DMS79 treated with DMSO at 0.1 percent for 48 hours (cell line): ENCODE measurements at places on chromosomes 11 and 22.
A peak's percentile ranks its signal among the peaks of the same experiment; 100 is the strongest.

GRCh38 chr22:32761251-32761903, 40.1 kb upstream of the TIMP3 start:
- no peak for DNase-seq

- no peak for DNase-seq
Measured at GRCh38 chr22:31646186-31647019, 15.6 kb downstream of the PISD start.

DNA sequence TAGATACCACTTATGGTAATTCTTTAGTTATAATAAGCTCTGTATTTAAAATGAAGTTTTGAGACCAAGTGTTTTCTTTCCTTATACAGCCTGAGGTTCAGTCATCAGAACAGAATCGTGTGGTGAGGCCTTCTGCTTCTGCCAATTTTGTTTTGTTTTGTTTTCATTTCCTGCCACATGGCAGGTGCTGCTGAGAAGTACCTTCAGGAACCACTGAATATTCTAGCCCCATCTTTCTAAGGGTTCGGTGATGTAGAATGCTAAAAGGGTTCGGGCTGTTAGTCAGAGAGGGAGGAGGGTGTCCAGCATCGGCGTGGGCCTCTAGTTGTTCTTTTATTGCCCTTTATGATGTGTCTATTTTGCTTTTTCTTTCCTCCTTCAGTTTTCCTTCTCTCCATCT, 25.8 kb downstream of the TNRC6B start:
- peak; percentile 2 for DNase-seq

DNA sequence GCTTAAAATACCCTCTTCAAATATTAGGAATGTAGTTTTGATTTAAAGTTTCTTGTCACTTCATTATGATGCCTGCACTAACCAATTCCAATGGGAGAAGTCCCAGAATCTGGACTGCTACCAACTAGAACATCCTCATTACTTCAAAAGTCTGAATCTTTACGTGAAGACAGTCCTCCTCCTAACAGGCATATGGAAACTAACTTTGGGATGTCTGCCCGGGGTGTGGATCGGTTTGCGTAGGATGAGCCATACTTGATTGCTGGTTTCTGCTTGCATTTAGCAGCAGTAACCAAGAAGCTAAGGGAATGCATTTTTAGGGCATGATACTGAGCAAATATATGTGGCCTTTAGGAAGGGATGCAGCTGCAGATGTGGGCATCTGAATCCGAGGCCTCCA, 177.1 kb downstream of the LRRC4C start:
- DNase-seq = no peak

DNA sequence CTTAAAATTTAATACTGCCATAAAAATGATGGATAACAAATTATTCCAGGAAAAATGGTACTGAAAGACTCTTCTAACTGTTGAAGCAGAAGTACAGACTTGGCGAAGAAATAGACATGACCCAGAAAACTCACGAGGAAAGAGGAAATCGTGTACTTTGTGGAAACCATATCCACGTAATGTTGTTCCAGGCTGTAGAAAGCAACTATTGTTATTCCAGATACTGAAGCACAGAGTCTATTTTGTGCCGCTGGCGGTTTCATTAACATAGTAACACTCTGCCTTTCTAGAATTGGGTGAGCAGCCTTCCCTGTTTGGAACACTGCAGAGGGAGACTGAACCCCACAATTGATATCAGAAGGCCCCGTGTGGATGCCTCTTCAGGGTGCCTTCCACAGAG, 310.6 kb downstream of the TBC1D22A start:
- no peak for DNase-seq

DNA sequence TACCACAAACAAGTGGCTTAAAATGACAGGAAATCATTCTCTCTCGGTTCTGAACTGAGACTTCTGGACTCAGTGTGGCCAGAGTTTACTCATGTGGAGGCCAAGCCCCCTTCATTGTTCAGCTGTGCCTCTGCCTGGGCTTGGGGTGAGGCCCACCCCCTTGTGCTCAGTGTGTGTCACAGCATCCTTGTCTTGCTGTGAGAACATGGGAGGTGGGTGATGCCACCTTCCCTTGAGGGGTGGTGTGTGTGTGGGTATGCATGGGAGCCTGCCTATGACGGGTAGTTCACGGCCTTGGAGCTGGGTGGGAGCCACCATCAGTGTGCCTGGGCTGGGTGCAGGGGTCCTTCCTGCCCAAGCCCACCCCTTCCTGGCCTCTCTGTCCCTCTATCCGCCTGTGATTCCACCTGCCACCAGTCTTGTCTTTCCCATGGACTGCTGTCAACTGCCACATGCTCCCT, 101.7 kb downstream of the MORC2 start:
- no peak for DNase-seq

- peak; percentile 42 for DNase-seq
Measured at GRCh38 chr11:65593518-65594414, 1.8 kb downstream of the KCNK7 start.

DNA sequence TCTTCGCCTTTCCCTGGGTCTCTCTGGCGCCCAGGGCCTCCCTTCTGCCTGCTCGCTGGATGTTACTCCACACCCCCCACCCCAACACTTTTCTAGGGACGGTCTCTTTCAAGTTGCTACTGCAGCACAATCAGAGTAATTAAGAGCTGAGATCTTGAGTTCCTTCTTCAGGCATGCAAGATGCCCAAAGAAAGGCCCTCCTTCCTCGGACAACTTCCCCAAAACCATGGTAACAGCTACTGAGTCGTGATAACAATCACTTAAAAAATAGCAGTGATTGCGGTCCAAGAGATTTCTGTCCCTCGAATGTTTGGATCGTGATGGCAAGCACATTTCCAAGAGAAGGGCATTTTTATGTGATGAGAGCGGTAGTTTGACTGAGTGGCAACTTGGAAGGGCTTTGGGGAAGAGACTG, 638 bp upstream of the TENM4 start:
- DNase-seq = no peak

GRCh38 chr11:74707602-74708510, 23.4 kb downstream of the CHRDL2 start:
- DNase-seq = no peak

GRCh38 chr11:111845276-111846028, 25.9 kb downstream of the ALG9 start:
- no peak for DNase-seq

DNA sequence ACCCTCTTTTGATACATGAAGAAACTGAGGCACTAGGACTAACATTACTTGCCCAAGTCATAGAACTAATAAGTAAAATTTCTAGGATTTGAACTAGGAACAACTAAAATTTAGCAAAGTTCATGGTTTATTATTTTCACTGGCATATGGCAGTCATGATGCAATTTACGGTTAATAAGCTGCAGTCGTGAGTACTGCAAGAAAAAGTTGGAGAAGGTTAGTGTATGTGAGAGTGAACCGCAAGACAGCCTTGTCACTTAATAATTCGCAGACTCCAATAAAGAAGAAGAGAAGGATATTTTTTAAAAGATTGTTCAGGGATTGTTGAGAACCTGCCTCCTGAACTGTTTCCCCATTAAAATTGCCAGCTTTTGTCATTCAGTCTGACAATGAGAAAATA, 663.4 kb upstream of the TENM4 start:
- no peak for DNase-seq

DNA sequence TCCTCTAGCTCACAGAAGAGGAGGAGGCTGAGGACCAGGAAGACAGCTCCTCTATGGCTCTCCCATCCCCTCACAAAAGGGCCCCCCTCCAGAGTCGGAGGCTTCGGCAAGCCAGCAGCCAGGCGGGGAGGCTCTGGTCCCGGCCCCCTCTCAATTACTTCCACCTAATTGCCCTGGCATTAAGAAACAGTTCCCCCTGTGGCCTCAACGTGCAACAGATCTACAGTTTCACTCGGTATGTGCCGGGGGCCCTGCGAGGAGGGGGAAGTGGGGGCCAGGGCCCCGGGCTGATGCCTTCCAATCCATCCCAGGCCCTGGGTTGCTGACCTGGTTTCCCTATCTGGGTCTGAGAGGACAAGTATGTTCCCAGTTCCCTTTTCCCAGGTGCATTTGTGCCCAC, 7.9 kb downstream of the FOXR1 start:
- no peak for DNase-seq

GRCh38 chr11:65429068-65429681, 6.6 kb downstream of the NEAT1 start:
- no peak for DNase-seq

DNA sequence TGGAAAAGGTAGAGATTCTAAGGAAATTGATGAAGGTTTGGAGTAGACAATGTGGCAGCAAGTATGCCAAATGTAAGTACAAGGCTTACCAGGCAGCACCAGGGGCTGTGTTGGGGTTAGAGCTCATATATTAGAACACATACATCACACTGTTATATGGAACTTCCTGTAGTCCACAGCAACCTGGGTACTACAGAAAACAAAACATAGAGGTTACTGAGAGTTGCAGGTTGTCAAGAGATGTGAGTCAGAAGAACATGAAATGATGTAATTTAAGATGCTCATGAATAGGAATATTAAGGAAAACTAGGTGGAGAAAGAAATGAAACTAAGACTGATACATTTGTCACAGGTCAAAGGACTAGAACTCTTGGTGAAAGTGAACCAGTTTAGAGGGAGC, 22.0 kb downstream of the FAT3 start:
- DNase-seq = no peak

DNA sequence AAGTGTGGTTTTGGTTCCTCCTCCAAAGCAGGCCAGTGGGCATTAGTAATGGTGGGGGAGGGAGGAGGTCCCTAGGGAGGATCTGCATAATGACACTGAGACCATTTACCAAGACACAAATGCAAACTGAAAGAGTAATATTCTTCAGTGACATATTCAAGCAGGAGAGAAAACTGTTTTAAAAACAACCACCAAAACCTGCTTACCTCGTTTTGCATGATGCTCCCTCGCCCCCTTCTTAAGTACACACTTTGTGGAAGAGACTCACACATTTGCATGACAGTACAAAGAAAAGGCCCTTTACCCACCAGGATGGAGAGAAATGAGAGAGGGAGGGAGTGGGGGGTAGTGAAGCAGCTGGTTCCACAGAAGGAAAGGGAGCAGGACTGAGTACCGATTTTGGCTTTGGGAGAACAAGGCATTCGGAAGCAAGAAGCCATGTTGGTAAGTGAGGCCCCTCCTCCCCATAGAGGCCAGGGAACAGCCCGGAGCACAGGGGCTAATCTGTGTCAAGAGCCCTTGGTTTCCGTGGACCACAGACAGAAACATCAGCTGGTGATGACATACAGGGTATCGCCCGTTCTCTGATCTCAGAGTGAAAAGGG, 13.0 kb upstream of the OPCML start:
- no peak for DNase-seq

- DNase-seq = no peak
Measured at GRCh38 chr11:45820211-45820857, 15.4 kb downstream of the SLC35C1 start.

DNA sequence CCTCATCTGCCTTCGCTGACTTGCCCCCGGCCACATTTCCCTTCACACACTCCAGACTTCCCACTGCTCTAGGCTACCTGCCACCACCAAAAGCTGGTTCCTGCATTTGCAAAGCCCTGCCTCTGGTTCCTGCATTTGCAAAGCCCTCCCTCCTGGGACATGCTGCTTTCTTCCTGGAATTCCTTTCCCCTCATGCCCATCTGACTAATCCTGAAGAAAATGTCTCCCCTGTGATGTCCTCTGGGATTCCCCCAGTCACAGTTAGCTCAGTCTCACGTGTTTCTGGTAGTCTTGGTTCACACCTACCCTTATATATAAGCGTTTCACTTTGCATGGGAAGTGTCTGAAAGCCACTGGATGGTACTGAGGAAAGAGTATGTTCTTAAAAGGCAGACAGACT, 206.9 kb downstream of the DBX1 start:
- no peak for DNase-seq

GRCh38 chr22:49727191-49727880, 100.3 kb downstream of the BRD1 start:
- no peak for DNase-seq

- no peak for DNase-seq
Measured at GRCh38 chr11:66716996-66717395, 12.0 kb downstream of the SPTBN2 start.

DNA sequence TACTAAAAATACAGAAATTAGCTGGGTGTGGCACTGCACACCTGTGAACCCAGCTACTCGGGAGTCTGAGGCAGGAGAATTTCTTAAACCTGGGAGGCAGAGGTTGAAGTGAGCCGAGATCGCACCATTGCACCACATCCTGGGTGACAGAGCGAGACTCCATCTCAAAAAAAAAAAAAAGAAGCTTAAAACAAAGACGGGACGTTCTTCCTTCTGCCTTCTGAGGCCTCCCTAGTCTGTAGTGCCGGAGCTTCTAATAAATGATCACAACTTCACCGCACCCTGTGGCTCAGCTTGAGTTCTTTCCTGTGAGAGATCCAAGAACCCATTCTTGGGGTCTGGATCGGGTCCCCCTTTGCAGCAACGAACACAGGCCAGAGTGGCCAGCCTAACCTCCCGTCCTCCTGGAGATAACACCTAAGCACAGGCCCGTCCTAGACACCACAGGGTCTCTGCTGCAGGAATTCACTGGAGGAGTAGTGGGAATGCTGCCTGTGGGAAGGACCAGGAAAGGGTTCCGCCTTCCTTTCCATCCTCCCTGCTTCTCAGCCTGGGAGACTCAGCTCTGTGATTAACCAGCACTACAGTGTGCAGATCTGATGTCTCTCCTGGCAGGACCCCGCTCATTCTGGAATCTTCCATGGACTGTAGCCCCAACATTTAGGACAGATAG, 2.2 kb upstream of the APOBEC3H start:
- no peak for DNase-seq

GRCh38 chr11:95291946-95292345, 60.9 kb upstream of the SESN3 start:
- DNase-seq = no peak

DNA sequence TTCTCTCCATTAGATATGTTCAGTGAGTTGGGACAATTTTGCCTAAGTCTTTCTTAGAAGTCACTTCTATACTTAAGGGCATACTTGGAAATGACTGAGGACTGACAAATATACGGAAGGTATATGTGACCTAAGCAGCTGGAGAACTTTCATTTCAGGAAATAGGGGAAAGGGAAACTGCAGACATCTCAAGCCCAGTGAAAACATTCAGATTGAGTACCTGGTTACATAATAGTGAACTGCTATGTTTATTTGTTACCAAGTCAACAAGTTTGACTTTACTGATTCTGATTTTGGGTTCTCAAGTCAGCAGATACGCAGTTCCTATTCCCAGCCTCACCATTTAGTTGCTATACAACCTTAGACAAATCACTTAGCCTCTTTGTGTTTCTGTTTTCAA, 1173.9 kb downstream of the LRRC4C start:
- no peak for DNase-seq

- DNase-seq = no peak
Measured at GRCh38 chr11:86440305-86440716, 65.6 kb downstream of the CCDC81 start.
